Fibroblast of lung (primary cell): ENCODE measurements at places on chromosomes 4 and X. TPM values are rescaled to one million over a fixed set of nuclear protein-coding genes. Genes with fewer than 3 reads are reported as not detected.

The GLRA2 gene
- not detected in 2 replicates for total RNA-seq

The SSX4B gene
- not detected in 2 replicates for total RNA-seq

GRCh38 chr4:57053508-57053907, 56.7 kb downstream of the IGFBP7 start:
- no peak for DNase-seq

The PHKA1 gene
- total RNA-seq = 4.4 and 9.1 TPM in 2 replicates

- no peak for DNase-seq
These were observed 216.2 kb downstream of the HS6ST2 start for GRCh38 chrX:132742246-132742645.

The NEUROG2 gene
- not detected in 2 replicates for total RNA-seq

DNA sequence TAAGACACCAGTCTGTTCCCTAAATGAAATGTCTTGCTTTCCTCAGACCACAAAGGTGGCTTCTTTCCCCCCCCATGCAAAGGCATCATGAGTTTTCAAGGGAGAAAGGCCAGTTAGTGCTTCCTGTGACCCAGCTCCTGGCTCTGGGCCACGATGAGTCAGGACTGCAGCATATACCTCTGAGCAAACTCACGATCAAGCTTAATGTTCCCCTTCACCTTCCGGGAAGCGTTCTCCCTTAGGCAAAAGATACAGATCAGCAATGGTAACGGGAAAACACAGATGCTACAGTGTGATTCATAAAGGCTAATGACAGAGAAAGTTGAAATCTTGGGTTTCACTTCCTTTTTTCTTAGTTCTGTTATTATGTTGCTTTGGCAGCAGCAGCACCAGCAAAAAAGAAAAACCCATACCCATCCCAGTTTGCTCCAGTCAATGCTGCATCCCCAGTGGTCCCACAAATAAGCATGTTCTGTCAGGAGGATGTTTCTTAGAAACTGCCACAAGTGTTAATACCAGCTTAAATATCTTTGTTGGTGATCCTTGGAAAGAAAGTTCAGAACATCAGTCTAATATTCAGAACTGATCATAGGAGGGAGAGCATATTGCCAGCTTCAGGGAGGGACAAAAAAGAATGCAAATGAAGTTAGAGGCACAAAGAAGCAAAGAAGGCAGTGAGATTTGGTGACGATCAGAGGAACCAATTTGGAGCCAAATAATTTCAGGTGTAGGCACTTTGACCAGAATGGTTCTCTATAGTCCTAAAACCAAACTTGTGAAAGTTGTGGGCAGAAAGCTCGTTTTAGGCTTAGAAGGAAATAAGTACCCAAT, 41.2 kb downstream of the LONRF3 start:
- DNase-seq = peak; percentile 70

The BMP3 gene
- total RNA-seq = 0.17 TPM in 1 of 2 replicates, not detected in the other

- DNase-seq = no peak
These were observed 4.0 kb upstream of the KCNIP4 start for GRCh38 chr4:21952549-21952948.

GRCh38 chr4:48073567-48074103, 57.1 kb downstream of the NIPAL1 start:
- DNase-seq = peak; percentile 45

DNA sequence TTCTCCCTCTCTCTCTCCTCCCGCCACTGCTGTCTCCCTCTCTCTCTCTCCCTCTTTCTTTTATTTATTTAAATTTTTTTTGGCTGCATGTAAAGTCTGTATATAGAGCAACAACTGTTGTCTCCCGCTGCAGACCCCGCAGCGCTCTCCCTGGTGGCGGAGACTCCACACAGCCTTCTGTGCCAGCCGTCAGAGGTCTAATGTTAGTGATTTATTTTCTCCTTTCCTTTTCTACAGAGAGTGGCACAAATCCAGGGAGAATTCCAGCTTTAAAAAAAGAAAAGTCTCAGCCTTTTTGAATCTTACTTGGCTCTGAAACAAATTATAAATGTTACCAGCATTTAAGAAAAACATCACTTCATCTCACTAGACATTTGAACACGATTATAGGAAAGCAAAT, 106.2 kb downstream of the FAM9B start:
- DNase-seq = no peak

The TRIM61 gene
- total RNA-seq = 4.5 and 5.4 TPM in 2 replicates

GRCh38 chr4:38964942-38965775, 67.0 kb downstream of the TMEM156 start:
- no peak for DNase-seq

DNA sequence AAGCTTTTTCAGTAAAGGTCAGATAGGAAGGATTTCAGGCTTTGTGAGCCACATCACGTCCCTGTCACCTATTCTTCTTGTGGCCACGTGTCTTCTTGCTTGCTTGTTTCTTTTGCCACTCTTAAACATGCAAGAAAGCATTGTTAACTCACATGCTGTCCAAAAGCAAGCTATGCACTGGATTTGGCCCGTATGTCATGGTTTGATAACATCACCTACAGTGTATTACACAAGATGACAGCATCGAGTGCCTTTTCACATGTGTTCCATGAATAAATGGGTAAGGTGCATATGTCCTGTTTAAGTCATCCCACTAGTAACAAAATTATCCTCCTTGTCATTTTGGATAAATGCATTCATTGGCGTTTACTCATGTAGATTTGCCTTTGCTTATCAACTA, 468.0 kb upstream of the FAT1 start:
- no peak for DNase-seq

The SLC35A2 gene
- total RNA-seq = 8.5 and 9.6 TPM in 2 replicates

DNA sequence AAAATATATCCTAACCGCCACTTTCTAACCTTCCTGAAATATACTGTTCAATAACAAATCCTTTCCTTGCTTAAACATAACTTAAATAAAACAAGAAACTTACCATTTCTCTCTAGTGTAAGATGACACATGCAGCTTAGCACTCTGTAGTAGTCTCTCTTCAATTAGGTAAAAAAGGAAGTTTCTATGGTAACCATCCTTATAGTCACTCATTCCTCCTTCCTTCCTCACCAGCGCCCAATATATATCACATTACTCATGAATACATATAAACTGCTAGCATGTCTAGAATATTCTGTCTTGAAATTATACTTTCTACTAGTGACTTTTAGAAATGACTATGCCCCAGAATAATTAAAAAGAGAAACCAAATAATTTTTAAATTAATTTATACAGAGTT, 112.2 kb downstream of the SNCA start:
- DNase-seq = peak; percentile 85

GRCh38 chrX:134975516-134975915, 15.3 kb upstream of the SMIM10 start:
- no peak for DNase-seq

The BMX gene
- total RNA-seq = not detected in 2 replicates

The SPIN2A gene
- 0.50 and 0.51 TPM in 2 replicates for total RNA-seq

DNA sequence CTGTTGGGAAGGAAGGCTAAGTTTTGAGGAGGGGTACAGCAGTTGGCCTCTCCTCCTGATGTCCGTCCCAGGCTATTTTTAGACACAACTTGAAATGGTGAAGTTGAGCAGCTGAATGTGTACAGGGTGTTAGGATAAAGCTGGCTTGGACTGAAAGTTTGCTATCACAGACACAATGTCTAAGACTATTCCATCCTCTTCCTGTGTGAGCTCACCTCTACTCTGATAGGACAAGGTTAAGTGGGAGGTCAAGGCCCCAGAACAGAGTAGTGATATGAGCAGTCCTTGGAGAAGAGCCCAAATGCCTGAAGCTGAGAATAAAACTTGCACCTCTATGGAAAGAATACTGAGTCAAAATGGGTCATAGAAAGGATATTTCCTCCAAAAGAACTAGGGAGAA, 4.1 kb downstream of the ATP1B4 start:
- no peak for DNase-seq

- no peak for DNase-seq
These were observed 143.3 kb downstream of the BANK1 start for GRCh38 chr4:101933855-101934254.

DNA sequence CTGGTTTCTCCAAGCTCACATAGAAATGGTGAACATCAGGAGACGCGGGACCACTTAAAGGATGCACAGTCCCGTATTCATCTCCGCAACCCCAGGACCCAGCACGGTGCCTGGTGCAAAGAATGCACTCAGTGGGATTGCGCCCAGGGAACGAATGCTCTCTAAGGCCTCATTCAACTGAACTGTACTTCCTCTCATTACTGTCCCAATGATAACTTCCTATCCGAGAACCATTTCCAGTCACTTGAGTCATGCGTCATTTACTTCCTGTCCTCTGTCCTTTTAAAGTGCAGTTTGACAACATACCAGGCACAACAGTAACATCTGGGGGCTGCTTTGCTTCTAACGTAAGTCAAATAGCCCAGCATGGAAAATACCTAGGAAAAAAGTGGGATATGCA, 75.7 kb downstream of the RBM47 start:
- no peak for DNase-seq

- no peak for DNase-seq
These were observed 10.9 kb upstream of the PCDH18 start for GRCh38 chr4:137543198-137543597.

The MAPK10 gene
- total RNA-seq = 8.0 and 20.0 TPM in 2 replicates

The SPANXC gene
- total RNA-seq = not detected in 2 replicates

- no peak for DNase-seq
These were observed 33.3 kb upstream of the VCX2 start for GRCh38 chrX:8204169-8204935.

DNA sequence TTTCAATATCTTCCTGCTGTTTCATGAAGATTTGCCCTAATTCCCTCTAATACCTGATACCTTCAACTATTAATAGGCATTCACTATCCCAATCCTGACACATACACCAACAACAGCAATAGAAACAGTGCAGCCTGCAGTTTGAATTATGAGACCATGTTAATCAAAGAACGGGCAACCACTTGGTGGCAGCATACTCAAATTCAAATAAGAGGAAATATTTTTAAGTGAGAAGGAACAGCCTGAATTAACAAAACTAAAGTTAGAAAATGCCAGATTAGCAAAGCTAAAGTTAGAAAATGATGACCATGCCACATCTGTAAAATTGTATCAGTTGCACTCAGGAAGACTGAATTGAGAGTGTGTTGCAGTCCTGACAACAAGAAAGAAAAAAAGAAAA, 204.9 kb downstream of the SMARCA1 start:
- peak; percentile 41 for DNase-seq

GRCh38 chr4:29082684-29083083, 1637.5 kb upstream of the PCDH7 start:
- no peak for DNase-seq

GRCh38 chrX:16671005-16671404, 21.0 kb downstream of the S100G start:
- DNase-seq = peak; percentile 45

DNA sequence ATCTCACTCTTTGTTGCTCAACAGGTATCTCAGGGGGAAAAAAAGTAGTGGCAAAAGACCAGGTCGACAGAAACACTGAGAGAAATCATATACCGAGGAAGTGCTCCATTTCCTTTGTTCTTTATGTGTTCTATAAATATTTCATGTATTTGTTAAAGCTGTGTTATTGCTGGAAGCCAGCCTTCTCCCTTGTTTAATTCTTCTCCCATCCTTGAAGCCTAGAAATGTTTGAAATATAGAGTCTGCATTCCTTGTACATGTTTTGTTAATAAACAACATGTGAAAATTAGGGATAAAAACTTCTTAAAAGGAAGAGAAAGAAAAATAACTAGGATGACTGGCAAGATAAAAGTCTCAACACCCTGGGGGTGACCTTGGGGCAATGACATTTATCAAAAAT, 186.2 kb downstream of the ANKRD50 start:
- no peak for DNase-seq

The CCNB3 gene
- total RNA-seq = 0.51 and 0.83 TPM in 2 replicates

DNA sequence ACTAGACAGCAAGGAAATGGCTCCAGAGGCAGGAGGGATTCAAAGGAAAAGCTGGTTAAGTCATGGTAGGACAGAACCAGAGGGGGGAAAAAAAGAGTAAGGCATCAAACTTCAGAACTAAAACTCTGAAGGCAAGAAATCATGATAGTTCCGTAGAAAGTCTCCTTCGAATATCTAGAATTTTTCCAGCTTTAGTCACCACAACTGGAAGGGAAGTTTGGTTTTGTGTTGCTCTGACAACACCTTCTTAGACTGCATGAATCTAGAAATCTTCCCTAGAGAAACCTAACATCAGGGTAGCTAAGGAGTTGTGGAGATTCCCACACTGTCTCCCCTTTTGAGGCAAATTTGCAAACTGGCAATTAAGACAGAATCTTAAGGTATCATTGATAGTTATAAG, 33.7 kb downstream of the AMMECR1 start:
- peak; percentile 87 for DNase-seq

The RAB33A gene
- 12.6 and 18.3 TPM in 2 replicates for total RNA-seq

- DNase-seq = peak; percentile 21
These were observed 79.7 kb upstream of the VEGFC start for GRCh38 chr4:176872461-176872860.

GRCh38 chr4:4921077-4921476, 61.6 kb downstream of the MSX1 start:
- no peak for DNase-seq
